Muscle of arm (tissue), 14 donors: ENCODE measurements at places on chromosomes 2 and 18.

DNA sequence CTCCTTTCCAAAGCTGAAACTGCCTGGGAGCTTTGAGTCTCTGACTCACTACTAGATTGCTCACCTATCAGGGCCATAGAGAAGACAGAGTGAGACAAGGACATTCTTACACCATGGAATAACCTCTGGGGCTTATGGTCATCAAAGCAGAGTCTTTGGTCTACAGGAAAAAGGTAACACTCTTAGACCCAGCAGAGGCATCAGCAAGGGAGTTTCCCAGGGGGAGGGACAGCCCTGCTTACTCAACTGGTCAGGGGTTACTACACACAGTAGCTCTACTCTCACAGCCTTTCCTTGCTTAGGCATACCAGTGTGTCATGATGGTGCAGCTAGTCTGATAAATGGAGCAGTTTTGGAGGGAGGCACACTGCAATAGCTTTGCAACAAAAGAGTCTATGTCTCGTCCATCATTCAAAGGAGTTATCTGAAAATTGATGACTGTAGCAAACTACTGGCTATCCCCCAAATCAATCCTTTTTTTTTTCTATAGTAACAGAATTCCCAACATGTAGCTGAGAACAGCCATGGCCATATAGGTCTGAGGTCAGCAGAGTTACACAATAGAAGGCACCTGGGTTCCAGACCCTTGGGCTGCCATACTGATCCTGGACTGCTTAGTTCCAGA, 22.4 kb upstream of the CD28 start:
- DNase-seq, result no peak

GRCh38 chr2:218431878-218432277, 13.0 kb downstream of the VIL1 start:
- no peak for DNase-seq

DNA sequence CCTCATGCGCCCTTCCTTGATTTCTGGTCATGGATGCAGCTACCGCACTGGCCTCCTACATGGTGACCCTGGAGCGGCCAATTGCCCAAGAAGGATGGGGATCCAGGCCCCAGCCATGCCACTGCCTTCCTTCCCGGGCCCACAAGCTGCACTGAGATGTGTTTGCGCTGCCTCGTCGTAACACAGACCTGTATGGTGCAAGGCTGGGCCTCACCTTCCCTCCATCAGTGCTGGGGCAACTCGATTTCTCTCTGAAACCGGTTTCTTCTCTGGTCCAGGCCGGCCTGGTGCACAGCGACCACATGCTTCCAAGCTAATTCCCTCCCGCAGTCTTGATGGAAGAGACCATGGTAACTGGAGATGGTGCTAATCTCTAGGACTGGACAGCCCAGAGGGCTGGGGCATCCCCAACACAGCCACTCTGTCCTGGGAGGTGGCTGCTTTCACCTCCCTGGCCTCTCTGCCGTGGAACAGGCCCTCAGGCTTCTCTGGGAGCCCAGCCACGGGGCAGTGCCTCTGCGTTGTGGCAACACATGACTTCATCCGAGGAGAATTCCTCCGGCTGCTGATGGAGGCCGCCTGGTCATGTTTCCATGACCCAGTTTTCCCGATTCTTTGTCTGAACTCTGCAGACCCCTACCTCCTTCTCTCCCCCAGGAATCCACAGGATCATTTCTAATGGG, 184.2 kb downstream of the GLI2 start:
- no peak for DNase-seq

DNA sequence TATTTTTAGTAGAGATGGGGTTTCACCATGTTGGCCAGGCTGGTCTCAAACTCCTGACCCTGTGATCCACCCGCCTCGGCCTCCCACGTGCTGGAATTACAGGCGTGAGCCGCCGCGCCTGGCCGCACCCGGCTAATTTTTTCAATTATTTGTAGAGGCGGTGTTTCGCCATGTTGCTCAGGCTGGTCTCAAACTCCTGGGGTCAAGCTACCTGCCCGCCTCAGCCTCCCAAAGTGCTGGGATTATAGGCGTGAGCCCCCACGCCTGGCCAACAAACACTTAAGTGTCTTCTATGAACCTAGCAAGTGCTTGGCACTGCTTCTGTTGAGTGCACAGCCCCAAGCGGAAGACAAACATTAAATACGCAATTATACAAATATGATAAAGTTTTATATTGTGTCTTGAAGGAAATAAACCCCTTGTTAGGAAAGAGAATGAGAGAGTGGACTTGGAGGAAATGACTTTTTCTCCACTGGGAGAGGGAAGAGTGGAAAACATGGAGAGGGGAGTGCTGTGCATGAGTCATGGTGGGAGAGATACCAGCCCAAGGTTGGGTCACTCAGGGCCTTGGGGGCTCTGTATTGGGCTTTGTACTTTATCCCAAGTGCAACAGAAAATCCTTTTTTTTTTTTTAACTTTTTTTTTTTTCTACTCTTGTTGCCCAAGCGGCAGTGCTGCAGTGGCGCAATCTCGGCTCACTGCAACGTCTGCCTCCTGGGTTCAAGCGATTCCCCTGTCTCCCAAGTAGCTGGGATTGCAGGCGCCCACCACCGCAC, 41.4 kb upstream of the ACTR2 start:
- DNase-seq, result no peak

- no peak for DNase-seq
Observed at GRCh38 chr2:10658041-10658913, 31.5 kb downstream of the NOL10 start.

DNA sequence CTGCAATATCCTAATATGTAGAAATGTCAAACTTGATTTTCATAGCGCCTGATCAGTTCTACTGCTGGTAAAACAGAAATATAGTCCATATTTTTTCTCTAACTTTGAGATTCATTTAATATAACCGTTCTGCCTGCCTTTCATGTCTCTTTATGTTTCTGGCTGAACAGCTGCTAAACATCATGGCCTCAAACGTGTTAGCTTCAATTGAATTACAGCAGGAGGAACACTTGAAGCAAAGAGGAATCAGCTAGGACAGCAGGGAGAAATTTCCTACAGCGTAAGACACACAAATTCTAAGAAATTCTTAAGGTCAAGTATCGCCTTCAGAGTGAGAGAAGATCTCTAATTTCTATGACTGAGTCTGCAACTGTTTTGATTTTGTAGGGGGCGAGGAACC, 433.2 kb downstream of the FBXO15 start:
- DNase-seq, result no peak
